ENCODE measurements at places on chromosomes 2 and 18.

DNA sequence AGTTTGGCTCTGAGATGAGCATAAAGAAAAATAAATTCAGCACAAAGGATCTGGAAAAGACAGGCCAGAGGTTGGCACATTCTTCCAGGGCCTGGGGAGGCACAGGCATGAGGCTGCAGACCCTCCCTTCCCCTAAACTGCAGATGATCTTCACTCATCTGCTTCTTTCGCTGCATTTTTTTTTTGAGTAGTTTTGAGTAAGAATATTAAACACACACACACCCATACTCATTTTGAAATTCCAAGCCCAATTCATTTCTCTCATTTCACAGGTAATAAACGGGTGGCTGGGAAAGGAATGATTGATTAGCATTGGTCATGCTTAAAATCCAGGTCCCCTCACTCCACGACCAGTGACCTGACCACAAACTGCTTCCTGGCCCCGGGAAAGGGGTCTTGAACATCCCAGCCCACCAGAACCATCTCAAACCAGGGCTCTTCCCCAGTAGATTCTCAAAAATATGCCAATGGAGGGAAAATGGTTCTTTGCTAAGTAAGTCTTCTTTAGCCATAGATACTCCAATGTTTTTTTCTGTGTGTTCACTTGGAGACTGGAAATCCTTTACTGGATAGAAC, 219.6 kb downstream of the ANAPC1 start:
- DNase-seq, result no peak

- no peak for DNase-seq
Observed at GRCh38 chr18:63889626-63890025, 2.1 kb downstream of the SERPINB2 start.

DNA sequence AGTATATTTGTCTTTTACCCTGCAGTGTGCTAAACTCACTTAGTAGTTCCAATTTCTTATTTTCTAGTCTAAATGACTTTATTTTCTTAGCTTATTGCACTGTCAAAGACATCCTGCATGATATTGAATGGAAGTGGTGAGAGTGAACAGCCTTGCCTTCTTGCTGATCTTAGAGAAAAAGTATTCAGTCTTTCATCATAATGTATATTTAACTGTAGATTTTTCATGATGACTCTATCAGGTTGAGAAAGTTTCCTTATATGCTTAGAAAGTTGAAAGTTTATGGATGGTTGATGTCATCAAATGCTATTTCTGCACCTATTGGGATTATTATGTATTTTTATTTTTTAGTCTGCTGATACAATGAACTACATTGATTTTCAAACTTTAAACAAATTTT, 21.3 kb upstream of the COL3A1 start:
- DNase-seq, result no peak

GRCh38 chr2:78967294-78967693, 58.2 kb upstream of the REG3G start:
- DNase-seq, result no peak

DNA sequence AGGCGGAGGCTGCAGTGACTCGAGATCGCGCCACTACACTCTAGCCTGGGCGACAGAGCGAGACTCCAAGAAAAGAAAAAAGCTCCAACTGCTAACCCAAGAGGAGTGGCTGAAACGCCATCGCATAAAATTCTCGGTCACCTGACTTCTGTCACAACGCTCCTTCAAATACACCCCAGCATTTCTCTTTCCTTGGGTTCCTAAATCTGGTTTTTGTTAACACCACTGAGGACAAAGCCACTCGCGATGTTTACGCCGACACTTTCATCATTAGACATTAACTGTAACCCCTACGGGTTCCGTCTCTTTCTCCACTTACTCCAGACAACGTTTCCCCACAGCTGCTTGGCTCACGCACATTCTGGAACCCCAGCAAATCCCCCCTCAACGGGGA, 679 bp downstream of the CLK1 start:
- DNase-seq, result no peak

- no peak for DNase-seq
Observed at GRCh38 chr18:5380586-5380985, 85.1 kb upstream of the ZBTB14 start.

GRCh38 chr2:223032187-223033142, 19.5 kb upstream of the KCNE4 start:
- DNase-seq, result no peak

DNA sequence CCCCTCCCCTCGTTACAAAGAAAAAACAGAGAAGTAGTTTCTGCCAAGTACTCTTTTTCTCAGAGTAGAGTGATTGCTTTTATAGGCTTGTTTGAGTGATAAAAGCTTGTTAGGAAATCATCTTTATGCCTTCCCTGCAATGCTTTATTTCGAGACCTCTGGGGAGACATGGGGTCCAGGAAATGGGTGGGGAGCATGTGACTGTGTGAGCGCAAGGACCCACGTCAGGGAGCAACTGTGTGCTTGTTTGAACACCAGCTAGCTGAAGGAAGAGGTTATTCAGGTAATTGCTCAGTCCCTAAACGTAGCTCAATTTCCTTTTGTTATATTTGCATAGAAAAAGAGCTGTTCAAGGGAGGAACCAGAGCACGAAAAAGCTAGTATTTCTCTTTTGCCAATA, 187.3 kb downstream of the FAM210A start:
- no peak for DNase-seq
